ENCODE measurements at places on chromosomes 11 and 22.

DNA sequence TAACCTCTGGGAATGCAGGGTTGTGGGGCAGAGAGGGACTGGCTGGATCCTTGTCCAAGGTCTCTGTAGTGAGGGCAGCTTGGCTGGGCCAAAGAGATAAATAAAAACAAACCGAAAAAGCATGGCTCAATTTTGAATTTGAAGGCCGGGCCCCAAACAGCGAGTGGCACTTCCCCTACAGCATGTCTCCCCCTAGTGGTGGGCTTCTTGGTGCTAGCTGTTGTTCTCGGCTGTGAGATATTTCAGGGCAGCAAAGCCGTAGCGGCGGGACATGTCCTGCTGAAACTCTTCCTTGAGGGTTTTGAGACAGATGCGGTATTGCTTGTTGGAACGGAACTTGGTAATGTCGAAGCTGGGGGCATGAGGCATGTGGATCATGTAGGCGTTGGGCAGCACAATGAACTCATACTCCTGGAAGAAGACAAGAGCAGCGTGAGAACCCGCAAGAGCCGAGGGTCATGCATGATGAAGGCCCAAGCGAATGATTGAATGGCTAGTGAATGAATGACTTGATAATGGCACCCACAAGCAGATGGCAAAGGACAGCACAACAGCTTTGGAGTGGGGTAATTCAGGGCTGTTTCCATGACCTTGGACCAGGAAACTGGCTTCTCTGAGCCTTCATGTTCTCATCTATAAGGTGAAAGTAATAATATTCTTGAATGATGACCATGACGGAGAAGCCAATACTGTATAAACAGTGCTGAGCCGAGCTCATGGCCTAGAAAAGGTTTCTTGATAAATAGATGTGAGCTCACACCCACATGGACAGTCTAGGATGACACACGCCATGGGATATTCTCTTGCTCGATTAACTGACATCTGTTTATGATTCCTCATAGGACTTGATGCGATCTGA lies 216.3 kb upstream of the SYN3 start:
- no peaks in the 10 kb centered on the region for H3K27me3 ChIP-seq
- H3K27ac ChIP-seq, result no peak overlapping the region
- no peak overlapping the region for H3K4me3 ChIP-seq
- H3K4me1 ChIP-seq, result no peaks in the 10 kb centered on the region
- no peaks in the 10 kb centered on the region for H3K36me3 ChIP-seq
- DNase-seq, result no peak

GRCh38 chr11:106914409-106914808 lies 103.9 kb downstream of the GUCY1A2 start:
- H3K27me3 ChIP-seq, result no peaks in the 10 kb centered on the region
- no peak overlapping the region for H3K27ac ChIP-seq
- H3K36me3 ChIP-seq, result no peaks in the 10 kb centered on the region
- H3K4me1 ChIP-seq, result no peaks in the 10 kb centered on the region
- no peak for DNase-seq
- no peak overlapping the region for H3K4me3 ChIP-seq

- H3K4me3 ChIP-seq, result no peak overlapping the region
- H3K4me1 ChIP-seq, result no peaks in the 10 kb centered on the region
- no peak for DNase-seq
- H3K27me3 ChIP-seq, result no peaks in the 10 kb centered on the region
- H3K27ac ChIP-seq, result no peak overlapping the region
Measured at GRCh38 chr11:43907028-43907975, 26.7 kb downstream of the ALKBH3 start.

DNA sequence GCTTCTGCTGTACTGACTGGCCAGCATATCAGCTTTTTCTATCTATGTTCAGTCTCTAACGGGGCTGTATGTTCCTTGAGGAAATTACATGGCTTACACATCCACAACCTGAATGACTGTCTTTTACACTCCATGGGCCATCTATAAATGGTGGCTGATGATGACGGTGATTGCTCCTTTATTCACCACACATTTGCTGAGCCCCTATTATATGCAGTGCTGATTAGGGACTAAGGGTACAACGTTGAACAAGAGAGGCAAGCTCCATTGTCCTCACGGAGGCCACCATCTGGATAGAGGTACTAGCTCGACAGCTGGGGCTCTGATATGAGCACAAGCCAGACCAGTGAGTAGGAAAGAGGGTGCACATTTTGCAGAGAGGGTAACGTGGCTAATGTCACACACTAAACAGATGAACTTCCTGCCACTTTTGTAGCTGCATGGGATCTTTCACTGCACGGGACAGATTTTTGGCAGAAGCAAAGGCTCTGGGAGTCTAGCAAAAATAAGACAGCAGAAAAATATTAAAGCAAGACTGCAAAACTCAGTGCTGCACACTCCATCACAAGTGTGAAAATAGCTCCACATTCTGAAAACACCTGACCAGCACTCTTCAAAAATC lies 30.6 kb downstream of the DRD2 start:
- no peaks in the 10 kb centered on the region for H3K36me3 ChIP-seq
- no peak overlapping the region for H3K4me3 ChIP-seq
- H3K27ac ChIP-seq, result no peak overlapping the region
- no peak for DNase-seq
- H3K4me1 ChIP-seq, result peaks cover 28% of the 10 kb centered on the region

DNA sequence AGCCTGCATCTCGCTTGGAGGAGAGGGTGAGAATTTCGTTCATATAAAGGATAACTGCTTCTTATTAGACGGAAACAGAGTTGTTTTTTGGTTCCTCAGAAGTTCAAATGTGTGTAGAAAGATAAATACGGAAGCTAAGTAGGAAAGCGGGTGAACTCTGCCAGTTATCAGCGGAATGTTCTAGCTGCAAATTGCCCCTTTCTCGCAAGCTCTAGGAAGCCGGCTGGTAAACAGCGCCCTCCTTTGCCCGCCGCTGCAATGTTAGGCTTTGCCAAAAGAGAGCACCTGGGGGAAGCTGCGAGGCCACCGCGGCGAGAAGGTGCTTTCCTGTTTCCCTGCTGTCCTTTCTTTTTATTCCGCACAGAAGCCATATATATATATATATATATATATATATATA lies 67.0 kb downstream of the IGLL5 start:
- H3K4me1 ChIP-seq, result no peaks in the 10 kb centered on the region
- DNase-seq, result no peak
- H3K27ac ChIP-seq, result no peak overlapping the region
- H3K4me3 ChIP-seq, result no peak overlapping the region

- DNase-seq, result no peak
- peaks cover 17% of the 10 kb centered on the region for H3K4me1 ChIP-seq
- no peak overlapping the region for H3K4me3 ChIP-seq
Measured at GRCh38 chr22:45318558-45319323, 9.0 kb downstream of the FAM118A start.

- H3K4me1 ChIP-seq, result no peaks in the 10 kb centered on the region
- no peaks in the 10 kb centered on the region for H3K27me3 ChIP-seq
- no peak overlapping the region for H3K4me3 ChIP-seq
Measured at GRCh38 chr11:8480858-8481257, 113.2 kb downstream of the STK33 start.

DNA sequence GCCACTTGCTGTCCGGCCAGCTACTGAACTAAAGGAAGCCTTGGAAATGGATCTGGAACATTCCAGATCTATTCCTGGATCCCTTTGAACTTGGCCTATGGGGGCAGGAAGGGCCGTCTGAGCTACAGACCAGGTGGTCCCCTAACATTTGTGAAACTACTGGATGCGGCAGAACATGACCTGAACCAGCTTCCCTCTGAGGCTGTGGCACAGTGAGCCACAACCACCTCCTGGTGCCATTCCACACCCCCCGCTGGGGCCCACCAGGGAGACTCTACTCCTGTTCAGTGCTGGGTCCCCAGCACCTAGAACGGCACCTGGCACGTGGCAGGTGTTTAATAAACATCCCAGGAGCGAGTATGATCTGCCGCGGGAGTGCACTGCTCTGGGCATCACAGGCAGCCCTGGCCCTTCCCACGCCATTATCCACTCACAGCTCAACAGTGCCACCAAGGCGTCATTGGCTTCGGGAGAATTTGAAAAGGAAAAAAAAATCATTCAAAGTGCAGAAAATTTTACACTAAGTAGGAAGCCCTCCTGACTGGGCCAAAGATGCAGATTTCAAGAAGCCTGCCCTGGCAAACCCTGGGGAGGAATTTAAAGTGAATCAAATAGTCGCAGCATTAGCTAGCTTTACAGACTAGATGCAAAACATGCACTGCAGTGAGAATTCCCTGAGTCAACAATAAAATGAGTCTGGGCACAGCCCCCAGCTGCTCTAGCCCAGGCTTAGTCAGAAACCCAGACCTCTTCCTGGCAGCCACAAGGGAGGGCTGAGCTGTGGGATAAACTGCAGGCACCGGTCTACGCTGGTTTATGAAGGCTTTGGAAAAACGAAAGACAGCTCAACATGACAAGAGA lies 14.3 kb upstream of the EFCAB6 start:
- no peaks in the 10 kb centered on the region for H3K27me3 ChIP-seq
- no peak for DNase-seq
- H3K4me3 ChIP-seq, result no peak overlapping the region
- H3K36me3 ChIP-seq, result no peaks in the 10 kb centered on the region

Measured in RWPE2 (cell line).